ENCODE measurements at places on chromosomes 16 and 17.
A peak's percentile ranks its signal among the peaks of the same experiment; 100 is the strongest.

GRCh38 chr16:86597880-86598606, 19.7 kb downstream of the FOXL1 start:
- no peak for DNase-seq

DNA sequence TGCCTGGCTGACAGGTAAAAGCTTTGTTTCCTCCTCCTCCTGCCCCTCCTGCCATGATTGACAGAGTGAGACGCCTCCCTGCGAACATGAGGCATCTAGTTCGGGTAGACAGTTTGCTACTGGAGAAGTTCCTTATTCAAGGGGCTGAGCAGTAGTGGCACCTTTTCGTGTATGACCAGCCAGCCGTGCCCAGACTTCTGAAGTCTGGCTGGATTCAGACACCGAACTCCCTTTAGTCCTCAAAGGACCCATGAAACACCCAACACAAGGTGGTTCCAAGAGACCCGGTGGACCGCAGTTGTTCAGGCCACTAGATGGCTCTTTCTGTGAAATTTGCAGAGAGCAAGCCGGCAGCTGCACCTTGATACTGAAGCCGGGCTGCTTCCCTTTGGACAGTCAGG, 192.8 kb downstream of the XYLT1 start:
- DNase-seq, result no peak

DNA sequence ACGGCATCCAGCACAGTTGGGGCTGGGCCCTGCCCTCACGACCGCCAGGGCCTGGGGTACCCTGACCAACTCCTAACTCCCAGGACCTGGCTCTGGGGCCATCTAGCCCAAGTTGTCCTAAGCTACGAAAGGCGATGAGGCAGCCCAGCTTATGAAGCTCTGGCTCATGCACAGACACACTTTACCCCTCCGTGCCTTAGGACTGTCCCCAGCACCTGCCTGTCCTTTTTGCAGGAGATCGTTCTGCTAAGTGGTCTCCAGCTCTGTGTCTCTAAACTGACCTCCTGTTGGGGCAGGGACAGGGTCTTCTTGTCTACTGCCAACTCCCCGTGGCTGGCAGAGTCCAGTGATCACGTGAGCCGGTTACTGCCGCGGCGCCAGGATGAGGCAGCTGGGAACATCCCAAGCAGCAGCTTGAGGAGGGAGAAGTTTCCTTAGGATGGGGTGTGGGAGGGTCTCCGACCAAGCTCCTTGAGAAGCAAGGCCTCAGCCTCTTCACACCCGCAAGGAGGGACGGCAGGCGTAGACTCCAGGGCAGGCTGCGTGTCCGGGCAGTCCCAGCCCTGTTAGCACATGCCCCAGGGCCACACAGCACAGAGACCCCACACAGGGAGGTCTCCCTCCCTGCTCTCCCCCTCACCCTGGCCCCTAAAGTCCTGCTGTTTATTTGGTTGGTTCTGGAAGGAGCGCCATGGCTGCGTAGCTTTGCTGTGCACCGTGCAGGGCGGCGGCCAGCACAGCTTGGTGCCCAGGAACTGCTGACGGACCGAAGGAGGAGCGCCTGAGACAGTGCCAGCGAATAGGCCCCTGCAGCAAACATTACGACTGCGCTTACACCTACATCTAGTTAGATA, 16.4 kb upstream of the METRNL start:
- no peak for DNase-seq

- no peak for DNase-seq
These were observed 52.5 kb upstream of the MNT start for GRCh38 chr17:2453325-2453724.

- peak; percentile 83 for DNase-seq
These were observed 51.8 kb downstream of the BEAN1 start for GRCh38 chr16:66478733-66479511.

DNA sequence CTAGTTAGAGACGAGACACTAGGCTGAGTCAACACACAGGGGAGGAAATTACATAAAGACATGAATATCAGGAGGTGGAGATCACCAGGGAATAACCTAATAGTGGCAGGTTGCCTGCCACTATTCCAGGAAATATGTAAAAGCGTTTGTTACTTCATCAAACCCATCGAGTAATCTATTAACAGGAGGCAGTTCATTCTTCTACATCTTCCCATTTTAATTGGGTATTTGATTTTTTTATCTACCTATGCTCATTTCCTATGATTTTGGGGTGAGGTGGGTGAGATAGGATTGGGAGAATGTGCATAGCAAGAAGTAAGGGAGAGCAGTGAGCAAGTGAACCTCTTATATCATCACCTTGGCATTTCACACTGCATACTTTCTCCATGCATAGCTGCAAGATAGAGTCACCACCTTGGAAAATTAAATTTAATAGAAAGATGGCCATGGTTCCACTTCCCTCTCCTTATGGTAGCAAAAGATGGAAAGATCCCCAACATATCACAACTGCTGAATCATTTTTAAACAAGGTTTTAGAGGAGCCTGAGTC, 312.2 kb downstream of the TMEM114 start:
- no peak for DNase-seq

DNA sequence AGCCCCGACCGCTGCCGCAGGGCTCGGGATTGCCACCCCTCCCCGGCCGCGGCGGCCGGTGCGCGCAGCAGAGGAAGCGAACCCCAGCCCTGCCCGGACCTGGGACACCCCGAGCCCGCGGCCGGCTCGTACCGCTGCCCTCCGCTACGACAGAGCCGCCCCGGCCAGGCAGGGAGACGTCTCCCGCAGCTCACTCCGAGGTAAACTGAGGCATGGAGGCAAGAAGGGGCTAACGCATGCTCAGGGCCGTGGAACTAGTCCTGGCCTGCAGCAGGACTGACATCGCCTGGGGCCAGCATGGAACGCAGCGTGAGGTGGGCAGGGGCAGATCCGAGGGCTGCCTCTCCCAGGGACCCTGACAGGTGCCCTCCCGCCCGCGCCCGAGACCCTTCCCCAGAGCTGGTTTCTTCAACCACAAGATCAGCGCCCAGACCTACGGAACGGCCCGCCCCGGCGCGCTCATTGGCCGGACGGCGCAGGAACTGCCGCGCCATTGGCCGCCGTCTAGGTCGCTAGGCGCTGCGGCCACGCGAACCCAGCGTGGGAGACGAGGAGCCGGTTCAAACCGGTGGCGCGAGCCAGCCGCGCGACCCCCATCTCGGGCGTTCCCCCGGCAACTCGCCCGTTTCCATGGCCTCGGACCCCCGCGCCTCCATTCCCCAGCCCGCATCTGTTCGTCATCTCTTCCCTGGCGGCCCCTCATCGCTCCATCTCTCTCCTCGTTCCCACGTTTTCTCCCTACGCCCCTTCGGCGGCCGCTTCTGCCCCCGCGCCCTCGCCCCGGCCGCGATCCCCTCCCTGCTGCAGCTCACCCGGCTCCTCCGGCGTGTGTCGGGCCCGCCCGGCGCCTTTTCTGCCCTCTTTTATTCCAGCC, at the start of gene SLC43A2:
SLC43A2 (minus strand) TSS at position 853 of the 874 bp plus-strand sequence. CDS start 960 bp downstream, outside the sequence.
- peak; percentile 82 for DNase-seq
